Effector memory CD4-positive, alpha-beta T cell (primary cell): ENCODE measurements at places on chromosomes 1 and 21.

GRCh38 chr1:77539519-77540142 is 142.8 kb downstream of the ZZZ3 start:
- H3K36me3 ChIP-seq: no peaks in the 10 kb centered on the region
- DNase-seq: no peak
- H3K27me3 ChIP-seq: no peaks in the 10 kb centered on the region

DNA sequence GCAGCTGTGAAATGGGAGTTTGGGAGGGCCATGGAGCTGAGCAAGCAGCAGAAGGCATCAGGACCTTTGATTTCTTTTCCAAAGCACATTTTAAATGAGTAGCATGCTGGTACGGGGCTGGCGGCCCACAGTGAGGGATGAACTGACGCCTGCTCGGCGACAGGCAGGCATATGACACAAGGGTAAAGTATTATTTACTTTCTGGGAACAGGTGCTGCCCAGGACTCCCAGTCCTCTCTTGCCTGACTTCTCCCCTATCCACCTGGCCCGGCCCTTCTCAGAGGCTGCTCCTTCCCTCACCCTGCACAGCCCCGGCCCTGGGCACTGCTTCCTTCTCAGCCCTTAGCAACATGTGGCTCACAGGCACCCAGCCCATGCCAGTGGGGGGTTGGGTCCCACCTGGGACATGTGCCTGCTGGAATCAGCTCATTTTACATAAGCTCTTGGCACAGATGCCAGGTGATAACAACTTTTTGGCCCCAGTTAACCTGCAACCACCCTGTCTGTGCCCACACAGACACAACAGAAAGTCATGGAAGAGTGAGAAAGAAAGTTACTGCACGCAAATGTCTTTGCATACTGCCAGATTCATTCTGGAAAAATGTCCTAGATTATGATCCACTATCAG is 112.3 kb upstream of the GADD45A start:
- H3K36me3 ChIP-seq: no peaks in the 10 kb centered on the region
- no peak overlapping the region for H3K4me3 ChIP-seq
- no peaks in the 10 kb centered on the region for H3K27me3 ChIP-seq
- no peaks in the 10 kb centered on the region for H3K4me1 ChIP-seq

DNA sequence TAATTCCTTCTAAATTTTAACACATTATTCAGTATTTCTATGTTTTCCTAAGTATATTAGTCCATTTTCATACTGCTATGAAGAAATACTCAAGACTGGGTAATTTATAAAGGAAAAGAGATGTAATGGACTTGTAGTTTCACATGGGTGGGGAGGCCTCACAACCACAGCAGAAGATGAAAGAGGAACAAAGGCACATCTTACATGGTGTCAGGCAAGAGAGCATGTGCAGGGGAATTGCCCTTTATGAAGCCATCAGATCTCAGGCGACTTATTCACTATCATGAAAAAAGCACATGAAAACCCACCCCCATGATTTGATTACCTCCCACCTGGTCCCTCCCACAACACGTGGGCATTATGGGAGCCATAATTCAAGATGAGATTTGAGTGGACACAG is 15.6 kb downstream of the GBP5 start:
- no peaks in the 10 kb centered on the region for H3K27me3 ChIP-seq
- no peak overlapping the region for H3K27ac ChIP-seq
- DNase-seq: no peak
- H3K36me3 ChIP-seq: peaks cover under 1% of the 10 kb centered on the region
- no peak overlapping the region for H3K4me3 ChIP-seq
- peaks cover 21% of the 10 kb centered on the region for H3K4me1 ChIP-seq

DNA sequence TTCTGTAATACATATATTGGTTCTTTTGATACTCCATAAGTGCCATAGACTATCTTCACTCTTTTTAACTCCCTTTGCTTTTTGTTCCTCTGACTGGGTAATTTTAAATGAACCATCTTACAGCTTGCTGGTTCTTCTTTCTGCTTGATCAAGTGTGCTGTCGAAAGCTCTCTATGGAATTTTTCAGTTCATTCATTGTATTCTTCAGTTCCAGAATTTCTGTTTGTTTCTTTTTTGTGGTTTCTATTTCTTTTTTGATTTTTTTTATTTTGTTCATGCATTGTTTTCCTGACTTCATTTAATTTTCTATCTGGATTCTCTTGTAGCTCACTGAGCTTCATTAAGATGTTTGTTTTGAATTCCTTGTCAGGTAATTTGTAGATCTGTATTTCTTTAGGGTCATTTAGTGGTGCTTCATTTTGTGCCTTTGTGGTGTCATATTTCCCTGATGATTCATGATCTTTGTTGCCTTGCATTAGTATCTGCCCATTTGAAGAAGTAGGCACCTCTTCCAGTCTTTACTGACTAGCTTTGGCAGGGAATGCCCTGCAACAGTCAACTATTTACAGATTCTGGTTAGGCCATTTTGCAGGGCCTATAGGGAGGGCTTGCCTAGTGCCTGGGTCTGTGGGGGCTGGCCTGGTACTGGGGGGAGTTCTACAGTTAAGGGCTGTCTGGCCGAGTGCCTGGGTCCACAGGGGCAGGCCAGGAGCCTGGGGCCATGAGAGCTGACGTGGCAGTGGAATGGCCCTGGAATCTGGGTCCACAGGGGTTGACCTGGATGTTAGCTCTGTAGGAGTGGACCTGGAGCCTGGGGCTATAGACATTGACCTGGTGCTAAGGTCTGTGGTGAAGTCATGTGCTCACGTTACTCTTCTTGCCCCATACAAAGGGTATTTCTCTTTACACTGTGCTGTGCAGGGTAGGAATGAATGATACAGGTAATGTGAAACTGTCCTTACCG is 89.7 kb downstream of the MAGI3 start:
- no peak for DNase-seq
- H3K4me3 ChIP-seq: no peak overlapping the region
- no peak overlapping the region for H3K27ac ChIP-seq
- no peaks in the 10 kb centered on the region for H3K27me3 ChIP-seq
